ENCODE measurements at places on chromosomes 4 and X. TPM values are rescaled to one million over a fixed set of nuclear protein-coding genes. Genes with fewer than 3 reads are reported as not detected.
A peak's percentile ranks its signal among the peaks of the same experiment; 100 is the strongest.

DNA sequence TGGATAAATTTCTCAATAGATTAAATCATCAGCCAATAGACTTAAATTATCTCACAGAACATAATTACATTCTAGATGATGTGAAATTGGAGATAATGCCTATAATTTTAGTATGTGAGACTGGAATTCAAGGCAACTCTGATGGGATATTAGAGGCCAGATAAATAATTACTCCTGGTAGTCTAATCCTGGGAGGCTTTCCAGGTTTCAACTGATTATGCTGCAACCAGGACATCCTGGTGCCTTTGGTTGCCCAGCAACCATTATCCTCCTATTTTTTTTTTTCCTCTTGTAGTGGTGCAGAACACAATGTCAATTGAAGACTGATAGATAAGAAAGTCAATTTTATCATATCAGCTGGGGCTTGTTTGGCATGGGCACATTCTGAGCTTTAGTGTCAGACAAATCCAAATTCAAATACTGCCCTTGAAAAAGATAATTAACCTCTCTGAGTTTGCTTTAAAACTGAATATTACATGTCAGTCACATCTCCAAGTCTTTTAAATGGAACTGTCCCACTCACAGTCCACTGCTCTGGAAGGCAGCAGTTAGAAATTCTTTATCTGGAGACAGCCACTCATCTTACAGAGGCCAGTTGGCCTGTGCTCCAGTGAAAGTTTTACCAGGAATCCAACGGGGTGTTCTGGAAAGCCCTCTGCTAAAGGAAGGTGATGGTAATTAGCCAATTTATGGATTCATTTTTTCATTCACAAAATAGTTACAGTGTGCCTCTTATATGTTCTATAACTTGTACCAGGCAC, 95.3 kb upstream of the GUCY1A1 start:
- H3K4me3 ChIP-seq: no peak overlapping the region
- no peaks in the 10 kb centered on the region for H3K4me1 ChIP-seq
- H3K27ac ChIP-seq: no peak overlapping the region
- no peak for DNase-seq
- no peaks in the 10 kb centered on the region for H3K27me3 ChIP-seq
- no peaks in the 10 kb centered on the region for H3K36me3 ChIP-seq

- H3K27me3 ChIP-seq: no peaks in the 10 kb centered on the region
- no peaks in the 10 kb centered on the region for H3K36me3 ChIP-seq
- peak within 1 kb of the TSS; percentile 65 for H3K4me3 ChIP-seq
- DNase-seq: peak; percentile 29
- no peaks in the 10 kb centered on the region for H3K4me1 ChIP-seq
Observed at GRCh38 chrX:54495814-54496516, at the start of gene FGD1. Gene FGD1, minus strand, starts transcription at chrX:54496234. Its CDS starts 802 bp downstream, at chrX:54495432.

- no peaks in the 10 kb centered on the region for H3K4me1 ChIP-seq
- no peaks in the 10 kb centered on the region for H3K27me3 ChIP-seq
- H3K4me3 ChIP-seq: no peak overlapping the region
- DNase-seq: no peak
- H3K36me3 ChIP-seq: no peaks in the 10 kb centered on the region
Observed at GRCh38 chr4:18203966-18204365, 182.4 kb upstream of the LCORL start.

DNA sequence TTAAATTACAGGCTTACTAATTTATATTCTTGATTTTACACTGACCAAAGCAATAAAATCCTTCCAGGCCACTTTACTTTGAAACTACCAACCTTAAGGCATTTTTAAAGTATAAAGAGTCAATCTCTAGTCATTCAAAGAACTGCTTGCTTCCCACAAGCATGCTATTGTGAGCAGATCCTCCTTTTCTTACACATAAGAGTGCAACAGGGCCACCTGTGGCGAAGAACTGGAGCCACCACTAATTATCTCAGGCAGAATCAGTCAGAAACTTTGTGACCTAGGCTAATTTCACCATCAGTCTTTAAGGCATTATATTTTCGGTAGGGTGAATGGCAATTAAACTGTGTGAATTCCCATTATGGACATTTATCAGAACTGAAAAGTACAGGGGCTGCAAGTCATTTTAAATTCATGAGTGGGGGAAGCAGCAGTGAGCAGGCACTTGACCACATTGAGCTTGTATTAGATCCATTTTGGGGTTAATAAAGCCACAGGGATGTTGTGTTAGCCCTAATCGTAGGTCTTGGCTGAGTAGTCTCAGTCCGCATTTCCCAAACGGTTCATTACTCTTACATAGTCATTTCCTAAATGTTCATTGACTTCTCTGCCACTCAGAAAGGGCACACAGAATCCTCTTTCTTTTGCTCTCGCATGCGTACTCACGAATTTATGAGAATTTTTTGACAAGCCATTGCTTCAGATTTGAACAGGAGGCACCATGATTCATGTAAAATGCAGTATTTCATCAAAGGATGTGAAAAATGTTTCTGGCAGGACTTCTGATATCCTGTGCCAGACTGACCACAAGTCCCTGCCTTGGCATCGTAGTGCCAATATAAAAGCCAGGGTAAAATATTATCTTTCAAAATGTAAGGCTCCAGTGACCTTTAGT, 39.8 kb downstream of the NPY2R start:
- no peak for DNase-seq
- H3K4me3 ChIP-seq: no peak overlapping the region
- H3K4me1 ChIP-seq: no peaks in the 10 kb centered on the region

DNA sequence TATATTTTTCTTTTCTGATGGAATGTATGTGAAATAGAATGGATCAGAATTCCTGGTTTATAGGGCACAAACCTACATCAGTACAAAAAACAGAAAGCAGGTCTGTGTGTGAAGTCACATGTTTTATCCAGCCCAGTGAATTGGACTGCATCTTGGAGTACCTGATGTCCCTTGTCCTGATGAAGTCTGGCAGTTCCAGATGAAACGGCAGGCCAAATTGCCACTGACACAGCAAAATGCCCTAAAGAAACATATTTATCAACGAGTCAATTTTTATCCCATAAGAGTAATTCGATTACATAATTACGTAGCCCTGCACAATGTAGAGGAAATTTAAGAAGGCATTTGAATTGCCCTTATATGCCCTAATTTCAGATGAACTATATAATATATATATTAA, 37.8 kb upstream of the ATP6AP2 start:
- DNase-seq: no peak
- H3K4me1 ChIP-seq: no peaks in the 10 kb centered on the region
- H3K27me3 ChIP-seq: no peaks in the 10 kb centered on the region
- no peak overlapping the region for H3K27ac ChIP-seq
- no peak overlapping the region for H3K4me3 ChIP-seq

- no peaks in the 10 kb centered on the region for H3K4me1 ChIP-seq
- no peak overlapping the region for H3K27ac ChIP-seq
- no peaks in the 10 kb centered on the region for H3K36me3 ChIP-seq
- H3K4me3 ChIP-seq: no peak overlapping the region
- H3K27me3 ChIP-seq: no peaks in the 10 kb centered on the region
- no peak for DNase-seq
Observed at GRCh38 chr4:35793045-35793722, 451.1 kb downstream of the ARAP2 start.

DNA sequence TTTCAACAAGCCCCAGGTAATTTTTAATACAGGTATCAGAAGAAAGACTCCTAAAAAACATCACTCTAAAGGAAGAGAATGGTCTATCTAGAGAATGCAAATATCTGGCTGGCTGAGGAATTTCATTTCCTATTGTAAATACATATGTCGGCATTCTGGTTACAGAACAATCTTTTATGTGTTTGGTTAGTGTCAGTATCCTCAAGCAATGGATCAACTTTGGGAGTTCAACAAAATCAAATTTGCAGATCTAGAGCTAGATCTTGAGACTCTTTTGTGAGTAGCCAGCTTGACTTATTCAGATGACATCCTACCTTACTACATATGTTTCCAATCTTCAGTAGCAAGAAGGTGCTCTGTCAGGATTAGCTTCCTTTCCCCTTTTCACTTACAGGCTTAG, 145.1 kb downstream of the BTC start:
- DNase-seq: no peak
- no peak overlapping the region for H3K4me3 ChIP-seq
- H3K36me3 ChIP-seq: no peaks in the 10 kb centered on the region

DNA sequence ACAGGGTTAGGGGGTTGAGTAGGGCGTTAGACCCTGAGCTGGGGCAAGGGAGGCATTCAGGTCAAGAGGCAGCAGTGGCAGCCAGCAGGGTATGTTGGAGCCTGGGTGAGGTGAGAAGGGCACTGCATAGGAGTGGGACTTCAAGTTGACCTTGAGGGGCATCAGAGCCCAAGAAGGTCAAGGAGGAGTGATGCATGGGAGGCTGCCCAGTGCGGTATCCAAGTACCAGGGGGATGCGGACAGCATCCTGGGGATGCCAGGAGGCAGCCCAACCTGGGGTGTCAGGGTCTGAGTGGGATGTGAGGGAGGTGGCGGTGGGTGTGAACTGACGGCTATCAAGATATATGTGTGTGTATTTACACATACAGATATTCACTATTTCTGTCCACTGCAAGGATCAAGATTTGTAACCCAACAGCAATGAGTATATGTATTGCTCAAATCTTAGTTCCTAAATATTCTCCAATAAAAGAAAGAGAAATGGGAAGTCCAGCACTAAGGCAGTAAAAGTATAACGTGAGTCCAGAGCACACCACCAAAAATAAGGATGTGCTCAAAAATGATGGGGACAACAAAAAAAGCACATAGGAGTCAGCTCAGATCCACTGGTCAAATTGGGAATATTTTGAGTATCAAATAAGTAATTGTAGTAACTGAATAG, 9.8 kb upstream of the DCLK2 start:
- H3K4me1 ChIP-seq: no peaks in the 10 kb centered on the region
- H3K4me3 ChIP-seq: no peak overlapping the region
- DNase-seq: no peak
- H3K27me3 ChIP-seq: no peaks in the 10 kb centered on the region

DNA sequence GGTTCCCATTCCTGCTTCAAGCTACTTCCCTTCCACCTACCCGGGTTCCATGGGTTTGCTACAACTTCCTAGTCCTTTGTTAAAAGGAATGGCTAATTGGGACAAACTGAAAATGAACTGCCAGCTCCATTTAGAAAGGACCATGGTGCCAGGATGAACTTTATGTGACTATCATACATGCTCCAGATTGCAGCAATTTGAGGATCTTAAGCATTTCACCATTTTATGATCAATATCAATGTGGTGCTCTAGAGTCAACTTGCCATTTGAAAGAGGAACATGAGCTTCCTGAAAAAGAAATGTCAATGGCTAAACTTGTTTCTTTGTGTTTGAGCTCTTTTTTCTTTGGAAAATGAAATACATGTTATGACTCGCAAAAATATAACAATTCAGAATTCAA, 92.7 kb upstream of the IL15 start:
- H3K4me3 ChIP-seq: no peak overlapping the region
- DNase-seq: no peak
- no peak overlapping the region for H3K27ac ChIP-seq
- no peaks in the 10 kb centered on the region for H3K27me3 ChIP-seq
- H3K4me1 ChIP-seq: no peaks in the 10 kb centered on the region

DNA sequence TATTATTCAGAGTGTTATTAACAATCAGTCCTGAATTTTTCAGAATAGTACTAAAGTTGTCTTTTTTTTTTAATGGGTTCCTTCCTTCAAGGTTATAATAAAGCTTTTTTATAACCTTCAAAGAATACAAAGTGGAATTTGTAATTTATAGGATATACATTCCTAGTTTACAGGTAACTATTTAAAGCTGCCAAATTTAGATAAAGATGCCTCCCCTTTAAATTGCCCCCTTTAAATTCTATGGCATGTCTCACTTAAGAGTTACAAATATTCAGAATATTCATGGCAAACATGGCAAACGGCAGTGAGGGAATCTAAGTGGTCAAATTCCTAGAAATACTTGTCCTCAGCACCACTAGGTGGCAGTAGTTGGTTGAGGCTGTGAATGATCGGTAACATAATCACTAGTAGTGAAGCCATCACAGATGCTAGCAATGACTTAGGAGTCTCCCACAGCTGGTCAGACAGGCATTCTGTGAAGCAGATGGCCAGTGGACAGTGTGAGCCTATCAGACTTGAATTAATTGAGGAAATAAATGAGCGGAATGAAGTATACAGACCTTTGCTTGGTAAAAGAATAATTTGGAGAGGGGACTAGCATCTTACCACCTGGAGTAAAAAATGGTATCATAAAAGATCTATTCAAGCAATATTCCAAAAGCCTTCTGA, 86.4 kb downstream of the CBR4 start:
- no peak for DNase-seq
- no peaks in the 10 kb centered on the region for H3K27me3 ChIP-seq
- H3K36me3 ChIP-seq: peaks cover 75% of the 10 kb centered on the region

DNA sequence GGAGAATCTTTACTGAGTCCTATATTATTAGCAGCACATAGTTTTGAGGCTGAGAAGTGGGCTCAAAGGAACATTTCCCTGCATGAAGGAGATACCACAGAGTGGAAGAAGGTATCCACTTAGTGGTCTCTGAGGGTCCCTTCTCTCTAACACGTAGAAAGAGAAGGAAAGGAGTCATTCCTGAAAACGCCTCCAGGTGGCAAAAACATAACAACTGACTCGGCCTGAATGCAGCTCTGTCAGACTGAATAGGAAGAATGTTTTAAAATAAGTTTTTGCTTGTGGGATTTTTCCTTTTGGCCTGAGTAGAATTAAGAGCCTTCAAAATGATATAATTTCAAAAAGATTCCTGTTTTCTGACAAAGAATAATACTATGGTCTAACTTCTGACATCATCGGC, 23.3 kb downstream of the RPGR start:
- no peaks in the 10 kb centered on the region for H3K27me3 ChIP-seq
- no peaks in the 10 kb centered on the region for H3K36me3 ChIP-seq
- no peak overlapping the region for H3K27ac ChIP-seq
- no peak overlapping the region for H3K4me3 ChIP-seq
- H3K4me1 ChIP-seq: no peaks in the 10 kb centered on the region
- no peak for DNase-seq

DNA sequence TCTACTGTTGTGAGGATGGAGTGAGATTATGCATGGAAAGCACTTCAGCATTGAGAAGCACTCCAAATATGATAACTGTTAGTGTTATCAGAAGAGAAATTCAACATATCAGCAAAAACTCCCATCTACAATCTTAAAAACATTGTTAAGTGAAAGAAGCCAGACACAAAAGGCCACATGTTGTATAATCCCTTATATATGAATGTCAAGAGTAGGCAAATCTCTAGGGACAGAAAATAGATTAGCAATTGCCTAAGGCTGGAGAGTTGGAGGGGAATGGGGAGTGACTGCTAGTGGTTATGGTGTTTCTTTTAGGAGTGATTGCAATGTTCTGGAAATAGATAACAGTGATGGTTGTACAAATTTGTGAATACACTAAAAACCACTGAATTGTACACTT, 122.5 kb upstream of the LNX1 start:
- no peak overlapping the region for H3K27ac ChIP-seq
- no peaks in the 10 kb centered on the region for H3K36me3 ChIP-seq
- no peaks in the 10 kb centered on the region for H3K27me3 ChIP-seq
- no peak for DNase-seq
- H3K4me3 ChIP-seq: no peak overlapping the region

CCKAR gene
- not detected for total RNA-seq

PPARGC1A gene
- 106 TPM for total RNA-seq

GRIA3 gene
- not detected for total RNA-seq

Data from Peyer's patch (tissue), 4 donors.